ENCODE measurements at places on chromosomes 6 and 20.

GRCh38 chr6:5472571-5472970 is 211.3 kb downstream of the FARS2 start:
- DNase-seq = no peak

DNA sequence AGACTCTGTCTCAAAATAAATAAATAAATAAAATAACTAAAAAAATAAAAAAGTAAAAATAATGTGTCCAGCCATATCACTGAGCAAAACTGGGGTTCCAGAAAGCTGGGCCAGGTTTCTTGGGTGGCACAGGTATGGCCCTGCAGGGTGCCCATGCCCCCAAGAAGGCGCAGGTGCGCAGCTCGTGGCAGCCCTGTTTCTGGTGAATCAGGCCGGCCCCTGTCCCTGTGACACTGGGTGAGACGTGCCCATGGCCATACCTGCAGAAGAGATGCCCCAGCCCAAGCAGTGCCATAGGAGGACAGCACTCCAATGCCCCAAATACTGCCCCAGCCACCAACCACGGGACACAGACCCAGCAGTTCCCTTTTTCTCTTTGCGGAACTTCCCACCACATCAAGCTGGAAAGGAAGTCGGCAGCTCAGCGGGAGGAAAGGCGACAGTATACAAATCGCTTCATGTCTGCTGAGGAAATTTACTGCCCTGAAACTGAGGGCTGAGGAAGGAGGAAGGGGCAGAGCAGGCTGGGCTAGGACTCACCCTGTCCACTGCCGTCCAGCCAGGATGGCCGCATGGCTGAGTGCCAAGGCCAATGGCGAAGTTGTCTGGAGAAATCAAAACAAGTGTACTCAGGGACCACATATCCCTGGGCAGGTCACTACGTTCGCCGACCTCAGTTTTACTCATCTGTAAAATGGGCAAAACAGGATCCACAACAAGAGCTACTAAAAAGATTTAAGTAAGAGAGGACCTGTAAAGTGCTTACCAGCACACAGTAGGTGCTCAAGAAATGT is 55.4 kb downstream of the PREX1 start:
- peak; percentile 83 for DNase-seq

GRCh38 chr20:46700481-46700880 is 9.0 kb upstream of the SLC2A10 start:
- DNase-seq = no peak

DNA sequence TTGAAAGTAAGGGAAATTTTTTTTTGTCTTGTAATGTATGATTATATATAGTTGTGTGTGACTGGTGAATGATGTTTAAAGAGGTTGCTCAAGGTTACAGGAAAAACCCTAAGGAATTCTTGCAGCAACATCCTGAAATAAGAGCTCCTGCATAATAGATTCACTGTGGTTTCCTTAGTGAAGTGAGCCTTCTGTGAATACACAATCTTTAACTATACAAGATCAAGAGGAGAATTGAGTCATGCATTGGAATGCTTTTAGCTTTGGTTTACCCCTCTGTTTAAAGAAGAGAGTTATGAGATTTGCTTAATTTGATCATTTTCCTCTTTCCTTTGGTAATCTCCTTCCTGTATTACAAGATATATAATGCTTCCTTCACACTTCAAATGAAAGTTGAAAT is 141.6 kb upstream of the EYA4 start:
- no peak for DNase-seq

- no peak for DNase-seq
Measured at GRCh38 chr6:20447157-20447556, 45.5 kb downstream of the E2F3 start.

DNA sequence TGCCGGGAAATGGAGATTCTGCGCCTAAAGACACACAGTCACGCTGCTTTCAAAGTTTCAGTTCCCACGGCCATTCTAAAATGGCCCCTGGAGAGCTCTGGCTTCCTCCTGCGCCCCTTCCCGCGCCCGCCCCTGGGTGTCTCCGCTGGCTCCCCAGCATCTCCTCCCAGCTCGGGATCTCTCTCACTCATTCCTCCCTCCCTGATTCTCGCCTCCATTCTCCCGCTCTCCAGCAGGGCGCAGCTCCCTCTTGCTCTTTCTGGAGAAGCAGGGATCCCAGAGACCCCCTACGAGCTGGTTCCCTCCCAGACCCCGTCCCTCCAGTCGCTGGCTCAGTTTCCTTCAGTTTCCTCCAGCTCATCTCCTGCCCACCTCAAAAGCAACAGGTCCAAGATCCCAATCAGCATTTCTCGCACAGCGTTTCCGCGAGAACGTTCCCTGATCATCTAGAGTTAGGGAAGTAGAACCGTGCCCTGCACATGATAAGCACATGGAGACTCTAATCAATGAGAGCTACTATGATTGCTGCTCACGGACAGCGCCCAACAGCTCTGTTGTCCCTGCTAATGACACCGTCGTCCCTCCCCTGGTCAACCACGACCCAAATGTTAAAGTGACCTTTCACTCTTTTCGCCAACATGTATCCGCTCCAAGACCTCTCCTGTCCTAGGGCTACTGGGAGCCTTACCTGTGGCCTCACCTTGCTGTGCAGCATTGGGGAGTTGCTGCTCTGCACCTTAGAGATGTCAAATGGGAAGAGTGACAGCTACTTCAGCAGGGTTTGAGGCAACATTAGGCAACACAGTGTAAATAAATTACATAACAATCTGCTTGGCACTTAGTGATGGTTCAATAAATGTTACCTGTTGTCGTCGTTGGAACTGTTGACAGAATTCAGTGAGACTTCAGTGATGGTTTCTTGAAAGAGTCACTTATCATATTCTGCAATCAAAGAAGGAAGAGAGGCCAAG is 218.5 kb upstream of the QKI start:
- DNase-seq = no peak

- no peak for DNase-seq
Measured at GRCh38 chr6:37242429-37243052, 15.0 kb upstream of the TBC1D22B start.

Measured in Ammon's horn (tissue), 1 donor.